ENCODE measurements at places on chromosomes 7 and 10. TPM values are rescaled to one million over a fixed set of nuclear protein-coding genes. Genes with fewer than 3 reads are reported as not detected.

ACSM6 gene
- not detected for total RNA-seq

CHAT gene
- not detected for total RNA-seq

SRGN gene
- total RNA-seq = 41.5 TPM

OR6V1 gene
- total RNA-seq = not detected

ASB10 gene
- total RNA-seq = not detected

GSDME gene
- total RNA-seq = 81.1 TPM

SAP25 gene
- total RNA-seq = 0.08 TPM

UNCX gene
- total RNA-seq = not detected

PILRA gene
- total RNA-seq = 0.82 TPM
